ENCODE measurements at places on chromosomes 16 and 17.

DNA sequence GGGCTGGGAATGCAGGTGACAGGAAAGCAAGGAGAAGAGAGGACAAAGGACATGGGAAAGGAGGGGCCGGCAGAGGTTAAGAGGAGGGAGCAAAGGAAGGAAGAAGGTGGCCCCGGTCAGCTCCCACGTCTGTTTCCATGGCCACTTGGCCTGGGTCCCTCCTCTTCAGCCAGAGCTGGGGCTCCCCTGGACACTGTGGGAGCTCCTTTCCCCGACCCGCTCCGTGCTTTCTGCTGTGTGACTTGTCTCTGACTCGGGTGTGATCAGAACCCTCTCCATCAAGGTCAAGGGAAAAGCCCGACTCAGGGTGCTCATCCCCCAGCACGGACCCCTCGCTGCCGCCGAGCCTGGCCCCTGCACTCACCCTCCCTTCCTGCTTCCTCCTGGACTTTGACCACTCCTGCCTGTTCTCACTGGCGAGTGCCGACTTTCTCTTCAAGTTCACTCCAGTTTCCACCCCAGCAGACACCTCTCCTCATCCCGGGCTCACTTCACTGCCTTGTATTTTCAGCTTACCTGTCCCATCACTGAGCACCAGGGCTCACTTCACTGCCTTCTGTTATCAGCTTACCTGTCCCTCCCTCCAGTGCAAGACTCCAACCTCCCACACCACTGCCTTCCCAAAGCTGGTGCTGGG, 61.2 kb downstream of the MEAK7 start:
- no peak for DNase-seq

GRCh38 chr16:80260906-80261311, 279.9 kb upstream of the DYNLRB2 start:
- no peak for DNase-seq

DNA sequence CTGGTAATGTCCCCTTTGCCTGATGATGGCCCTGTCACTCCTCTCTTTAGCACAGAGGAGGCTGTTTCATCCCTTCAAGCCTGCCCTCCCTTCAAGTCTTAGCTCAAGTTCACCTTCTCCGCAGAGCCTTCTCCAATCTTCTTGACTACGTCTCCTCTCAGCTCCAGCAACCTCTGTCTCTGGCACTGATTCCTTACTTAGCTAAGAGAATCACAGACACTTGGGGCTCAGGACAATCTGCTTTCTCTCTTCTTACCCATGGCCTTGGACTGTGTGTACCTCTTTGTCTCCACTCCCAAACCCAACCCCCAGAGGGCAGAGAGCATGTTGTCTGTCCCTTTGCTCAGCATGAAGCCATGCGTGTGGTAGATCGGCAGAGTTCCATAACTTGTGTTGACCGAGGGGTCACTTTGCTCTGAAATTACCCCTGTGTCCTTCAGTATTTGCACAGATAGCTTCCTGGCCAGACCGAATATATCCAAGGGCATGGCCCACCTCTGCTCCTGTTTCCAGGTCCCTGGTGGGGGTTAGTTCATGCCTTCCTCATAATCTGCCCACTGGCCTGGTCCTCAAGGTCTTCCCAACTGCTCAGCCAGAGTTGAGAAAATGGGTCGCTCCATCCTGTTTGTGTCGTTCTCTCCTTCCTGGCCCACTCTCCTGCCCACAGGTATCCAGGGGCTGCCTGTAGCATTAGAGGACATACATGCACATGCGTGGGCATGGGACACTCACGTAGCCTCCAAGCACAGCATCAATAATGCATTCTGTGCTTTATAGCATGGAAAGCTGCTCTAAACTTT, 41.6 kb downstream of the MAPT start:
- no peak for DNase-seq

DNA sequence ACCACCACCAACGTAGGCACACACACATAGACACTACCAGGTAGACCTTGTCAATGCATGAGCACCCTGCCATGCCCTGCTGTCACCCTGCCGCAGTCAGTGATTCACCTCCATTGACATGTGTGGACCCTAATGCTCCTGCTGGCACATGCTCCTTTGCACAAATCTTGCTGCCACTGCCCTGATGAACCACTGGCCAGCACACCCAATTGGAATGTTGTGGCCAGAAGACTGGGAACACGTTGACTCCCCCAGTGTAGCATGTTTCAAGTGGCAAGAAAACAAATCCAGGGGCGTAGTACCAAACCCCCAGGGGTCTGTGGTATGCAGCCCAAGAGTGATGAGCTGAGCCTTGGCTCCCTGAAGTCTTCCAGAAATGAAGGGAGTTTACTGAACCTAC, 486.4 kb upstream of the KIF2B start:
- no peak for DNase-seq

GRCh38 chr16:81625544-81626153, 153.4 kb upstream of the PLCG2 start:
- DNase-seq, result no peak

GRCh38 chr16:19837331-19837980, 47.2 kb downstream of the GPRC5B start:
- DNase-seq, result no peak

DNA sequence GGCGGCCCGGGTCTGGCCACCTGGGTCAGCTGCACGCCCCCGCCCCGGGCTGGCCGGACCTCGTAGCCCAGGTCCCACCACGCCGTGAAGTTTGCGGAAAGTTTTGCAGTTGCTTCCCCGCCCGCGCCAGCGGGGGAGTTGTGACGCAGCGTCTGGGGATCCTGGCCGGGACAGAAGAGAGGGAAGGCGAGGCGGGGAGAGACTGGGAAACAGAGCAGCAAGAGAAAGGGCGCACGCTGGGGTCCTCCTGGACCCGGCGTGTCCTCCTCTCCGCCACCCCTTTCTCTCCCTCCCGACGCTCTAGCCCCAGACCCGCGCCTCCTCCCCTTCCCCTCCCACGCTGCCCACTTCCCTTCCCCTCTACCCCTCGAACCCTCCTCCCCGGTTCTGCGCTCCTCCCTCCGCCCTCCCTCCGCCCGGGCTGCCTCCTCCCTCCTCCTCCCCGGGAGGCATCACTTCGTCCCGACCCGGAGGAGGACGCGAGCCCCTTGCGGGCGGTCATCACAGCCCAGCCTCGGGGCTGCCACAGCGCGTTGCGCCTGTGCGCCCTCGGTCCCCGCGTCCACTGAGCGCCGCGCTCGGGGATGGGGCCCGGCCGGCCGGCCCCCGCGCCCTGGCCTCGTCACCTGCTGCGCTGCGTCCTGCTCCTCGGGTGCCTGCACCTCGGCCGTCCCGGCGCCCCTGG, at the start of gene MRC2:
MRC2 (plus strand) TSS at position 452 of the 685 bp plus-strand sequence; CDS start at position 585, 133 bp downstream.
- no peak for DNase-seq

- DNase-seq, result no peak
Observed at GRCh38 chr16:81832801-81833547, 53.9 kb downstream of the PLCG2 start.

GRCh38 chr17:38350035-38350434, 1.6 kb upstream of the SOCS7 start:
- no peak for DNase-seq

DNA sequence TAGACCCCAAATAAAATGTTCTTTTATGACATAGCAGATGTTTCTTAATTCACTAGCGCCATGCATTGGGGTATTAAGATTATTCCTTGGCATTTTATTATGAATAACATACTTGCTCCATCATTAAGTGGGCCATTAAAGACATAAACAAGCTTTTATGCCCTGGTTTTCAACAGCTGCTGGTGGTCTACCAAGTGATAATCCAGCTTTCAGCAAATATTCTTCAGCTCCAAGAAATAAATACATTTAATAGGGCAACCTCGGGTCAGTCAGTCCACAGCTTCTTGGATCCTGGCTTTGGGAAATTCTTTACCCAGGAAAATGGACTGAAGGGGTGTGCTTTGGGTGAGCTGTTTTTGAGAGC, 217.3 kb upstream of the IRX3 start:
- no peak for DNase-seq

DNA sequence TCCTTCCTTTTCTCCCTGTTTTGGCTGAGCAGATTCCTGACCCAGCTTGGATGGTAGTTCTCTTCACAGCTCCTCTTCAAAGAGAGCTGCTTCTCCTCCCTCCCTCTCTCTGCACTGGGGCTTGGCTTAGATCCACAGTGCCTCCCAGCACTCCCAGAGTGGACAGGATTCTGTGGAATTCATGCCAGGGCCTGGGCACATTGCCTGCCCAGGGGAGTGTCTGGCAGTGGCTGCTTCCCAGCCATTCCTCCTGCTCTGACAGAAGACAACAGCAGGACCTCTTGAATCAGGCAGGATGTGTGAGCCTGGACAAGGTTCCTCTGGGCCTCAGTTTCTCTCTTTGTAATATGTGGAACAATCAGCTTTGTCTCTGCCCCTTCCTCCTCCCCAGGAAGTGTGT, 4.5 kb upstream of the MMP28 start:
- peak; percentile 63 for DNase-seq

DNA sequence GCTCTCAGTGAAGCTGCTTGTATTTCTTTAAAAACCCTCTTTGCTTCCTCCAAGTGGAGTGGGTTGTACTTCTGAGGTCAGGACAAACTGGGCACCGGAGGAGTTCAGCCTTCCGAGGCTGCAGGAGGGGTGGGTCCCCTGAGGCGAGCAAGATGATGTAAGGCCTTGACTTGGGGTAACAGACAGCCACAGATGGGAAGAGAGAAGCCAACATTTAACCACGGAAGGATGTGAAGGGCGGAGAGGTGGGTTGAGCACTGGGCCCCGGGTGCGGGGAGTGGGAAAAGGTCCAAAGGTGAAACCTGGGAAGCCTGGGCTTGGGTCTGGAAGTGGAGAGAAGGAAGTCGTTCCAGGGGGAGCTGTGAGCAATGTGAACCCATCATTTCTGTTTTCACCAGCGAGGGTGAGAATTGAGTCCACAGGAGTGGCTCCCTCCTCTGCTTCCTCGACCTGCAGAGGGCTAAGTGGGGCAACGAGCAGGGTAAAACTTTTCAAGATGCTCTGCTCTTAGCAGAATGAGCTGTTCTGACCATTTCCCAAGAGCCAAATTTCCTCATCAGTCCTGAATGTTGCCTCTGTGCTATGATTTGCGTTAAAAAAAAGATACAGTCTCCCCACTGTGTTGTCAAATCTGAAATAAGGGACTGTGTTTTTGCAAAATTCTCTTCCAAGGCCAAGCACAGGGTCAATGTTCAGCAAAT, 137.7 kb upstream of the CRHR1 start:
- no peak for DNase-seq

- no peak for DNase-seq
Observed at GRCh38 chr17:42586514-42587230, 9.1 kb upstream of the PSMC3IP start.

DNA sequence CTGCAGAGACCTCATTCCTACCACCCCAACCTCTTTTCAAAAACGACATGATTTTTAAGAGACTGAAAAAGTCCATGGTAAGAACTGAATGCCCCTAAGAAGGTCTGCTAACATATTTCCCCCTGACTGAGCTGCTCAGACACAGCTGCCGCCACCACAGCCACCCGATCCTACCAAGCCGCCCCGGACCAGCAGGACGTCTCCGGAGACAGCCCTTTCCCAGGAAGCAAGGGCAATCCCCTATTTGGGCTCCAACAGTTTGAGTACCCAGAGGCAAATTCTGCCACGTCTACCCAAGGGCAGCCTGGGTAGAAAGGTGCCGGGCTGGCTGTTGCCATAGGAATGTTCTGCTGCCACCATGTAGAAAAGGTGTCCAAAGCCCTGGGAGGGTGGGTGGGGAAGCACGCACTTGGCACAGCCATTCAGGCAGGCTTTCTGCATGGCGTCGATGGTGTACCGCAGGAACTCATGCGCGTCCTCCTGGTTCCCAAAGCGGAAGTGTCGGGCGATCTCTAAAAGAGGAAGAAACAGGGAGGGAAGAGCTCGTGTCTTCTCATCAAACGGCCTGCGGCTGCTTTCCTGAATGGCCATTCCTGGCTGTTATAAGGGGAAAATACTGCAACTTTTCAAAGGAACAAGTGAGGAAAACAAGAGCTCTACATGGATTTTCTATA, 13.6 kb downstream of the USP36 start:
- no peak for DNase-seq

- no peak for DNase-seq
Observed at GRCh38 chr16:86121374-86122010, 222.5 kb downstream of the IRF8 start.

GRCh38 chr17:778096-778495, 4.0 kb downstream of the GLOD4 start:
- DNase-seq, result no peak

- no peak for DNase-seq
Observed at GRCh38 chr16:69318177-69318910, 7.2 kb downstream of the VPS4A start.

DNA sequence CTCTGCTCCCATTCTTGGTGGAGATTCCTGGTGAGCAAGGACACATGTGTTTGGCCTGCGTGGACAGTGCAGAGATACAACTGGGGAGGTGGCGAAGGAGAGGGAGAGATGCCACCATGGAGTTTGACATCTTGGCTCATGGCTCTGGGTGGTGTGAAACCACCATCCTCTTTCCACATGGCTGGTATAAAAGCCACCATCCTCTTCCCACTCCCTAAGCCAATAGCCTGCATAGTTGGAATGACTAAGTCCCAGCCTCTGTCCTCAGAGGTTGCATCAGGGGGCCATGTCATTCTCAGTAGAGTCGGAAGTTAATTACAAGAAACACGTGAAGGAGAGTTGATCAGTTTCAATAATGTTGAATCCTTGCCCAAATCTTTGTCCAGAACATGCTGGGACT, 10.0 kb downstream of the RBFOX1 start:
- DNase-seq, result no peak

- no peak for DNase-seq
Observed at GRCh38 chr16:8634991-8635736, 13.7 kb downstream of the METTL22 start.

GRCh38 chr17:65058146-65058545, 1.6 kb upstream of the GNA13 start:
- no peak for DNase-seq

GRCh38 chr16:59295993-59296736, 562.0 kb upstream of the GOT2 start:
- DNase-seq, result no peak

DNA sequence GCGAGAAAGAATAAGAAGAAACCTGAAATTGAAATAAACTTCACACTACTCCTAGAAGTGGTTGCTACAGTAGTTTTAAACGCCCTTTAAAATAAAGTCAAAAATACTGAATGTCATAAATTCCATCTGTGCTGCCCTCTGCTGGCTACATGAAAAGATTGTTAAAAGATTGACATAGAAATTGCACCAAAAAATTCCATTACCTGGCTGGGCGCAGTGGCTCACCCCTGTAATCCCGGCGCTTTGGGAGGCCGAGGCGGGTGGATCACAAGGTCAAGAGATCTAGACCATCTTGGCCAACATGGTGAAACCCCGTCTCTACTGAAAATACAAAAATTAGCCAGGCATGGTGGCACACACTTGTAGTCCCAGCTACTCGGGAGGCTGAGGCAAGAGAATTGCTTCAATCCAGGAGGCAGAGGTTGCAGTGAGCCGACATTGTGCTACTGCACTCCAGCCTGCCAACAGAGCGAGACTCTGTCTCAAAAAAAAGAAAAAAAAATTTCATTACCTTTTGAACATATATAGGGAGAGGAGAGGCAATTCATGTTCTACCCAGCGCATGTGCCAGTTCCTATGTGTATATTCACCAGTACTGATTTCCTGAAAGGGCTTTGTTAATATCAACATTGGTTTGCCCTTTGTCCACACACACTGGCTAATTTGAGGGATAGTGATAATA, 36.5 kb downstream of the CYTH1 start:
- no peak for DNase-seq

GRCh38 chr17:38918129-38918913, 7.1 kb upstream of the LASP1NB start:
- DNase-seq, result peak; percentile 13
